ENCODE measurements at places on chromosomes 2 and 18.

GRCh38 chr2:74198023-74198460, 373 bp upstream of the MTHFD2 start:
- no peak for ATAC-seq

- ATAC-seq: no peak
Measured at GRCh38 chr2:39099870-39100728, 20.8 kb downstream of the SOS1 start.

DNA sequence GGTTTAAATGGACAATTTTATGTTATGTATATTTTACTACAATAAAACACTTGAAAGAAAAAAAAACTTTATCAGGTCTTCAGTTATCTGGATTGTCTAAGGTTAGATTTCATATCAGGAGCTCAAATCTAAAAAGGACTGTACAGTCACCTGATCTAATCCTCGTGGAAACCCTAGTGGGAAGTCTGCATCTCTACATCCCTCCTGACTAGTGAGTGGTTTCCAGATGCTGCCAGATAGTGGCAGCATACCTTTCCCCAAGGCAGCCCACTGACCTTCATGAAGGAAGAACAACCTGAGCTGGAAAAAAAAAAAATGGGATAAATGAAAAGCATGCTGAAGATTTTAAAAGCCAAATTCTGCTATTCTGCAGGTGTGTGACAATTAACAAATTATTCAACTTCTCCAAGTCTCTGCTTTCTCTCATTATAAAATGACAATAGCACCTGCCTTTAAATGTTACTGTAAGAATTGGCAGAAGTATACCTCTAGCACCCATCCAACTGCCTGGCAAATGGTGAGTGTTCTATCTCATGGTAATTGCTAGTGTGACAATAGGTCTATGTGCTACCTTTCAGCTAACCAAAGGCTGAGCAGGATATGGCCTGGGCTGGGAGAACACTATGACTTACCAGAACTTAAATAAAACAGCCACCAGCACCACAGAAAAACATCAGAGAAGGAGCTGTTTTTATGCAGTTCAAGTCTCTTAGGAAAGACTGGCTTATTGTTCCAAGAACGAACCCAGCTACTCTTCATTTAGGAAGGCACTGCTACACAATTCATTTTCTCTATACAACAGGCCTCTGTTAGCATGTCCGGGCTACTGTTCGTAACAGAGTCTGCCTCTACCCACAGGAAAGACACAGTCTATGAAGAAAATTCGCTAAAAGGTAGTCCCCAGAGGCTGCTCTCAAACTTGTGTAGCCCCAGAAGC, 8.6 kb downstream of the CLASP1 start:
- peak; percentile 44 for ATAC-seq

GRCh38 chr18:35451032-35451431, 46.7 kb downstream of the INO80C start:
- no peak for ATAC-seq

GRCh38 chr2:73890301-73891092, 2.3 kb upstream of the ACTG2 start:
- no peak for ATAC-seq

- ATAC-seq: peak; percentile 41
Measured at GRCh38 chr2:177326005-177326404, 61.5 kb upstream of the NFE2L2 start.

DNA sequence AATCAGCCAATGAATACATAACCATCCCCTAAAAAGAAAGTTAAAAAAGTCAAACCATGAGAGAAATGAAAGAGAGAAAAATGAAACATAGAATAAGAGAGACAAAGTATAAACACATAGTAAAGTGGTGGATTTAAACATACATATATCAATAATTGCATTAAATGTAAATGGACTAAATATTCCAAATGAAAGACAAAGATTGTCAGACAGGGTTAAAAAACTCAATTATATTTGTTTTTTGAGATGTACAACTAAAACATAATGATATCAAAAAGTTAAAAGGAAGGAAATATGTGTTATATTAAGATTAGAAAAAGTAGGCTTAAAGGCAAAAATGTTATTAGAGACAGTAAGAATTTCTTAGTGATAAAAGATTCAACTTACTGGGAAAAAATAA, 83.8 kb upstream of the CELF4 start:
- ATAC-seq: no peak

DNA sequence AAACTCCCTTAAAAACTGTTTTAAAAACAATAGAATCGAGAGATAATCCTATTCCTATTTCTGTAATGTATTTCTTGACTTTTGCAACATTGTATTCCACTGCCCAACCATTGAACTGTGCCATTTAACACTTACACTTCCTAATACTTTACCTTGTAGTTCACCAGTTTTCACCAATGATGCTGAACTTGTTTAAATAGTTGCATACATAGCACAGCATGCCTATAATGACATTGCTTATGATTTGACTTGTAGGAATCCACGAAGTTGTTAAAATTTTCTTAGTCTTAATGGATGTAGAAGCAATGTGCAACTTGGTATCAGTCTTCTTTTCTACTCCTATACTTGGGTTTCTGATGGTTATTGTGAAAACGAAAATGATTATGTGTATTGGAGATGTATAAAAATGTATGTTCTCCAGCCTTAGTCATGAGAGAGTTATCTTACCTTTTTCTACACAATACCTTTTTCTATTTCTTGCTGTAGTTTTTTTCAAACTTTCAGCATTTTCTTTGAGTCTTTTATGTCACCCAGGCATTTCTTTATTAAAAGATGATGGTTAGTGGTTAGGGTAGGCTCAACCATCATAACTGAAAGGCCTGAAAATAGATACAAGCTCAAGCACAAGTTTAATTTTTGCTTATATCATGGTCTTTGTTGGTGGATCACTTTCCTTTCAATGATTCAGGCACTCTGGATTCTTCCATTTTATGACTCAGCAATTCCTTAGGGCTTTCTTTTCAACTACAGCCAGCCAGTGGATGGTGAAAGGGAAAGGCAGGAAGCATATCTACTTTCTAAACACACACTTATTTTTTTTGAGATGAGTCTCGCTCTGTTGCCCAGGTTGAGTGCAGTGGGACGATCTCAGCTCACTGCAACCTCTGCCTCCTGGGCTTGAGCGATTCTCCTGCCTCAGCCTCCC, 9.4 kb downstream of the GPD2 start:
- peak; percentile 70 for ATAC-seq
